ENCODE measurements at places on chromosomes 1 and 21.

DNA sequence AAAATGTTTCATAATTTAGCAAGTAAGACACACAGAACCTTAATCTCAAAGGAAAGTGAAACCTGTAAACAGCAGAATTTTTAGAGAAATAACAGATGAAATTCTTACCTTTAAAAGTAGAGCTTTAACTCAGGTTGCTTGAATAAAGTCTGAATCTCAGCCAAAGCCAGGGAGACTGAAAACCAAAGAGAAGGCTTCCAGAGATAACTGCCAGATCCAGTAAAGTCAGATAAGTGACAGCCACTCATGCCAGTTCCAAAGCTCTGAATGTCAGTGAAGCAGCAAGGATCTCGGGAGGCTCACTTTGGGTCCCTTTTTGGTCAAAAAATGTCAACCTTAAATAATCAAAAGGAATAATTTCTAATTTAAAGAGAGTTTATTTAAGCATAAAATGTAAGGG is 199.9 kb upstream of the CHRM3 start:
- DNase-seq: no peak

DNA sequence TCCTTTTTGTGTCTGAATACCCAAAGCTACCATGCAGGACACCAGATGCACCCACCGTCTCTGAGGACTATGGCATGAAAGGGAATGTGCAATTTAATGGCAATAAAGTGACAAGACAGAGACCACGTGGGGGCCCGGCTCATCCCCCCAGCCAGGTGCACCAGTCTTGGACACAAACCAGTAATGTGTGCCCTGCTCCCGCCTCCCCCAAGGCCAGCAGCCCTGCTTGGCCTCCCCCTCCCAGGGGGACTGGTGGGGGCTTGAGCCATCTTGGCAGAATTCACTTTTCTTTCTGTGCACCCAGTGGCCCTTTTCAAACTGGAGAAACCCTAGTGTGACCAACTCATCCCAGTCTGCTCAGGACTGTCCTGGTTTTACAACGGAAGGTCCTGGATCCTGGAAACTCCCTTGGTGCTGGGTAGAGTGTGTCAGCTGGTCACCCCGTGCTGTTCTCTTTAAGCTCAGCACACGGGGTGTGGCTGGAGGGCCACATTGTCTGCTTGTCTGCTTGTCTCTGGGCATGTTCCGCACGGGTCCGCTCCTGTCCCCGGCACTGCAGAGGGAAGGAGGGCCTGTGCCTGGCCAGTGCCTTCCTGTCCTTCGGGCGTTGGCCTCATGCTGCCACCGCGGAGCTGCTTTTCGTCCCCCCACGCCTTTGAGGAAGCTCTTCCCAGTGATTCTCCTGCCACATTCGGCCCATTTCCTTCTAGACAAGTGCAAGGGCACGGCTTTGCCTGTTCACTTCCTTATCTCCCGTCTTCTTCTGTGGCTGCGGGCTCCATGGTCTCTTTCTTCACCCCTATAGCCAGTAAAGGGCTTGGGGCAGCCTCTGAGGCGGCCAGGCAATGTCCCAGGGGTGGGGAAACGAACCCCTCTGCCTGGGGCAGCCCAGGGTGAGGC is 45.8 kb upstream of the TTC34 start:
- DNase-seq: no peak

- no peak for DNase-seq
These were observed 66.7 kb downstream of the XCL1 start for GRCh38 chr1:168643152-168643551.

DNA sequence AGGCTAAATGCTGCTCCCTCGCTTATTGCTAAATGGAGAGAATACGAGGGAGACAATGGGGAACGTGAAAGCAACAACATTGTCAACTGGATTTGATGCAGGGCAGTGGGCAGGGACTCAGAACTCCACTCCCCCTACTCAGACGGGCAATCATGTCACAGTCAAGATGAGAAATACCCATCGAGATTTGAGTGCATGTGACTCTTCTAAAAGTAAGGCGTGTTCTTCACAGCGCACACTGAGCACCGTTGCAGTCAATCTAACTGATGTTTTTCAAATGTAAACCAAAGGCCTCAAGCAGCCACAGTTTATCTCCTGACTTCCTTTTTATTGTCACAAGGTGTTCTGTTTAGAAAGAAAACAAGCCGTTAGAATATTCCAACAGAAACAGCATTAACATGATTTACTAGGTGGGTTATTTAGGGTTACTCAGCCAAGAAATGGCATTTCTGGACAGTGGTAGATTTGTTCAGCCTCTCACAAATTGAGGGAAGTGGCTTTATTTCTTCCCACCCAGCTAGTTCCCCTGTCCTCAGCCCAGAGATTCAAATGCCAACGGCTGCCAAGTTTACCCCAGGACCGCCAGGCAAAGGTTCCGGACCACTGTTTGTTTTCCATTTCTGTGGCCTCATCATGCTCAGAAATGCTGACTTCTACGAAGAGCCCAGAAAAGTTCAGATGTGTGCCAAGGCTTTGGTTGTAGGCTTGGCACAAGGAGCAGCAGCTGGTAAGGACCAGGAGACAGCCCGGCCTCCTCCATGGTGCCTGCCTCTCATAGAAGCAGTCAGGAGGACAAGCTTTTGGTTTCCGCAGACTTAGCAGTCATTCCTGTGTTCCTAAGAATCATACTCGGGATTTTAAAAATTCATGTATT is 171.4 kb downstream of the KIF26B start:
- DNase-seq: no peak

DNA sequence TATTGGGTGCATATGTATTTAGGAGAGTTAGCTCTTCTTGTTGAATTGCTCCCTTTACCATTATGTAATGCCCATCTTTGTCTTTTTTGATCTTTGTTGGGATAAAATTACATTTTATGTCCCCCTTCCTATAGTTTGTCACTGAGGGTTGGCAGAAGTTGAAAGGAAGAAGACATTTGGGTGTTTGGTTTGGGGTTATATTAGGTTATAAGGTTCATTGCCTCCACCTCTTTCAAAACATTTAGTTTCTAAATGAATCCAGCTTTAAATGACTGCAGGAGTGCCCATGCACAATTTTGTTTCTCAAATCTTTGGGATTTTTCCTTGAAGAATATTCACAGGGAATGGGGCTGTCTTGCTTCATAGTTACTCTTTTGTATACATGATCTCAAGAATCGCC is 14.6 kb upstream of the LGALS8 start:
- DNase-seq: no peak

GRCh38 chr1:153374071-153374470 is 1.4 kb downstream of the S100A12 start:
- DNase-seq: peak; percentile 62

DNA sequence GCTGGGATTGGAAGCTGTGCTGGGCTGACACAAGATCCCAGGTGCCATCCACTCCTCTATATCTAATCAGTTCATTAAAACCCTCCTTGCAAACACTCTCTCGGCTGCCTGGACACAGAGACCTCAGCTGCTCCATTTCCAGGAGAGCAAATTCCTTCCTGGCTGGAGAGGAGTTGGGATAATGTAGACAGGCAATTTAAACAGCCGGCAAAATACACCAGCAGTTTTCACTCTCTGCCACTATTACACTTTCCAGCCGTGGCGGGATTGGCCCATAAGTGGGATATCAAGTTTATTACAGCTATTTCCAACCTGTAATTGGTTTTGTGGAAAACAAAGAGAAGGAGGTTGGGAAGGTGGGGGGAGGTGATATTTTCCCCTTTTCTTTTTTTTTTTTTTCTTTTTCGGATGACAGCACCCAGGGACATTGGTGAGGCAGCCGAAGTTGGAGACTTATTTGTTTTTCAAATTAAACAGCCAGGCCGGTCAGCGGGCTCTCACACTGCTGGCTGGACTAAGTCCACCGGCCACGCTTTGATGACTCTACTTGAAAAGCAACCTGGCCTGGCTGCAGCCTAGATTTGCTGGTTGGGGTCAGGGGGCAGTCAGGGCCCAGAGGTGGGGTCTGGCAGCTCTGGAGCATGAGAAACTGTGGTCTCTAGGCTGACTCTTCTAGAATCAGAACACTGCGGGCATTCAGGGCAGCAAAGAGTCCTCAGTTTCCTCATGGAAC is 177.4 kb downstream of the IGSF21 start:
- no peak for DNase-seq

DNA sequence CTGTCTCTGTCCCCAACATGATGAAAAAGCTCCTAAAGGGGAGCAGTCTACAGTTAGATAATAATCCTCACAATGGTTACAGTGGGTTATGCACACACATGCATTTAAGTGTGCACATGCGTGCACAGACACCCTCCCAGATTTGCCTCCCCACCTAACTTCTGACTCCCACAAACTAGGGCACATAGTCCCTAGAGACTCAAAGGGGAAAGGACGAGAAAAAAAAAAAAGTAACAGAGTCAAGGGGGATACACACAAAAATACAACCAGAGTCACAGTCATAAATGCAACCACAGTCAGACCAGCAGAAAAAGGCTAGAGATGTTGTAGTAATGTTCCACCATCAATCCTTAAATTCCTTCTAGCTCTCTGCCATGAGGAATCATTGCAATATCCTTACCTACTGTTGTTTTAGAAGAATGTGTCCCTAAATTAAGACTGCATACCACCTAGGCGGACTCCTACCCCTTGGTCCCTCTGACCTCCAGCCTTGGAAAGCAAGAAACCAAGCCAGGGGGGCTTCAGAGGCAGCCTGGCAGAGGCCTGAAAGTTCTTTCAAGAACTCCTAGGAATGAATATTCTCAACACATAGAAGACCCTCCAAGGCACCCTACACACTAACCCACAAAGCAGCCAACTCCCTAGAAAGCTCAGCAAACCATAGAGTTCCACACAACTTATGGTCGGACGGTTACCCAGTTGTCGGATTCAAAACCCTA is 1.3 kb downstream of the CRTC2 start:
- no peak for DNase-seq

DNA sequence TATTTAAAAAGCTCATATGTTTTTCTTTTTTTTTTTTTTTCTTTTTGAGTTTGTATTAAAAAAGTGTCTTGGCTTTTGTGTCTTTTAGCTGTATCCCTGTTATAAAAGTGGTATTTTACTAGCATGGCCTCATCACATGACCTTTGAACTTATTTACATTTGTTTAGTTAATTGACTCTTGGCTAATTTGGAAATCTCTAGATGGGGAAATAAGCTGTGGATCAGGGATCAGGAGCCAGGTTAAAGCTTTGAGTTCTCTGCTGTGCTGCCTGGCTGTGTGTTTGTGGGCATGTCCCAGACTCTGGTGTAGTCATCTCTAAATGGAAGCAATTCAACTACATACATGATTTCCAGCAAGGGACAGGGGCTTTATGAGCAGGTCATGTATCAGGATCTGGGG is 56.5 kb downstream of the HHAT start:
- DNase-seq: no peak

DNA sequence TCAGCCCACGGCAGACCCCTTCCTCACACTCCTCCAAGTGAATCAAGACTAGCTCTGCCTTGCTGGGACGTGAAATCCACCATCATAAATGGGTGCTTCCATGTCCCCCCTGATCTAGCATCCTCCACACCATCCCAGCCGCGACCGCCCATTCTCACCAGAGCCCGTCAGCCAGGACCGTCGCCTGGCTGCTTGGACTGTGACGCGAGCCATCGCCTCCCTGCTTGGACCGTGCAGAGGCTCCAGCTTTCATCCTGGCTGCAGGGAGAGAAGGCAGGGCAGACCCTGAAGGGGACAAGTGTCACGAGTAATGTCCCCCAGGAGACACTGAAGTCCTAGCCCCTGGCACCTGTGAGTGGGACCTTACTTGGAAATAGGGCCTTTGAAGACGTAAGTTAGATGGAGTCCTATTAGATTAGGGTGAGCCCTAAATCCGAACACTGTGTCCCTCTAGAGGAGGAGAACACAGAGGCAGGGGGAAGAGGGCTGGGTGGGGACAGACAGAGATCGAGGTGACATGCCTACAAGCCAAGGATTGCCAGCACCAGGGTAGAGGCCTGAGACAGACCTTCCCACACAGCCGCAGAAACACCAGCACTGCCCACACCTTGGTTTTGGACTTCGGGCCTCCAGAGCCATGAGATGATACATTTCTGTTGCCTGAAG is 12.8 kb upstream of the PRKCZ start:
- no peak for DNase-seq

DNA sequence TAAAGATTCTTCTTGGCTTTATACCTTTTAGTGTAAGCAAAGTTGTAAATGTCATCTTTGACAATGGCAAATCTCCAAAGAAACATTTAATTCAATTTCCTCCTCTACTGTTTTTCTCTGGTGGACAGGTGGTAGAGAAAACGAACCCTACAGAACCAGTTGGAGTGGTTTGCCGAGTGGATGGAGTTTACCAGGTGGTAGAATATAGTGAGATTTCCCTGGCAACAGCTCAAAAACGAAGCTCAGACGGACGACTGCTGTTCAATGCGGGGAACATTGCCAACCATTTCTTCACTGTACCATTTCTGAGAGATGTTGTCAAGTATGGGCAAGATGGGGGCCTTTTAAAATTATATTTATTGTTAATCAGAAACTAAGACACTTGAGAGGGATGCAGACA is 25.8 kb downstream of the UAP1 start:
- DNase-seq: no peak

DNA sequence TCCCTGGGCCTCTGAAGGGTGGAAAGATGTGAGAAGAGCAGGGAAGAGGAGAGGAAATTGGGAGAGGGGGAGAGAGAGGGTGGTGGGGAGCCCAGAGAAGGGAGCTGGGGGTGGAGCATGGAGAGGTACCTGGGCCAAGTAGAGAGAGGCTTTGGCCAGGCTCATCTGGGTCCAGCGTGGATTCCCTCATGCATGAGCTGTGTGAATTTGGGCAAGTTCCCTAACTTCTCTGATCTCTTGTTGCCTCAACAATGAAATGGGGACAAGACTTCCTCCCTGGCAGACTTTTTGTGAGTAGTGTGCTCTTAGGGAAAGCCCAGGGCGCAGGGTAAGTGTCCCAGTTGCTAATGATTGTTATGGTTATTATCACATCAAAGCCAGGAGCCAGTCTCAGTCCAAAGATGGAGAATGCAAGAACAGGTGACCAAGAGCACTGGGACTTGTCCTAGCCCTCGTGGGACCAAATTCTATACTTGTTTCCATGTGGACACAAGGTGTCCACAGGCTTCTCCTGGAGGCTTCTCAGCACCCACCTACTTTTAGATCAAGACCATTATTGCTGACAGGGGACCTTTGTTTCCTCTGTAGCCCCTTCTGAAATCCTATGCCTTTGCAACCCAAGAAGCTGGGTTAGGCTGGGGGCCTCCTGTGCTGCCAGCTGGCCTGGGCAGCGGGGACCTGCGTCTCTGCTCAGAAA is 13.9 kb downstream of the IL6R start:
- no peak for DNase-seq

GRCh38 chr1:4871373-4871772 is 217.0 kb downstream of the AJAP1 start:
- no peak for DNase-seq

DNA sequence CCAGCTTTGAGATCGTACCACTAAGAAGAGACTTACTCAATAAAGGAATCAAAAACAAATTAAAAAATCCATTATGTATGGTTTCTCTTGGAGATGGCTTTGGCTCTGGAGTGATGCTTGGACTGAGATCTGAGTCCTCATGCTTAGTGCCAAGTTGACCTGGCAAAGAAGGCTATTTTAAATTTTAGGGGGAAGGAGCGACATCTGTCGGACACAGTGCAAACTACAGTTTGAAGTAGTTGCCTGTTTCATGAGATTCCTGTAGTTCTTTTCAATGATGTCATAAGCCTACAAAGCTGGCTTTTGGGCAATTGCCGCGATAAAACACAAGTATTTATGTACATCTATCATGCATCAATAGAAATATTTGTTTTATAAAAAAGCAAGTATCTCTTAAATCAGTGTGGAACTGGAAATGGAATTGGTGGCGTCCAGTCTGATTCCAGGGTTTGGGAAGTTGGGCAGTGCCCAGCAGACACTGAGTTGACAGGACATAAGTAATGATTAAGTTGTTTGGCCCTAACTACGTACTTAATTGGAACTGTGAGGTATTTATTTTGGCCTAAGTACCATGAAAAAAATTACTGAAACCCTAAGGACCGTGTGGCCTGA is 50.0 kb downstream of the TBCE start:
- peak; percentile 58 for DNase-seq

GRCh38 chr1:232226197-232226712 is 403.7 kb downstream of the SIPA1L2 start:
- DNase-seq: no peak
